ENCODE measurements at places on chromosomes 1 and 21.

DNA sequence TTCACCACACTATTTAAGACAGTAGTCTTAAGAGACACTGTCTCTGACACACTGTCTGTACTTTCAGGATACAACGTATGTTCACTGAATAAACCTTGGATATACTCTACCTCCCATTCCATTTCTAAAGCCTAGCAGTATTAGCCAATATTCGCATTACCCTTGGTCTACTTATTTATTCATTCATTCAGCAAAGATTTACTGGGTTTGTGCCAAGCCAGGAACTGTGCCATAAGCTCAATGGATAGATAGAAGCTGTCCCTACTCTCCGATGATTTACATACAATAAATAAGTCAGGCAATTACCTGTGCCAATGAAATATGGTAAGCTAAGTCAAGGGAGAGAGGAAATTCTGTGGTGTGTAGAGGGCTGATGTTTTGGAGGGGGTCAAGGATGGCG is 195.2 kb upstream of the RAB4A start:
- DNase-seq = no peak

DNA sequence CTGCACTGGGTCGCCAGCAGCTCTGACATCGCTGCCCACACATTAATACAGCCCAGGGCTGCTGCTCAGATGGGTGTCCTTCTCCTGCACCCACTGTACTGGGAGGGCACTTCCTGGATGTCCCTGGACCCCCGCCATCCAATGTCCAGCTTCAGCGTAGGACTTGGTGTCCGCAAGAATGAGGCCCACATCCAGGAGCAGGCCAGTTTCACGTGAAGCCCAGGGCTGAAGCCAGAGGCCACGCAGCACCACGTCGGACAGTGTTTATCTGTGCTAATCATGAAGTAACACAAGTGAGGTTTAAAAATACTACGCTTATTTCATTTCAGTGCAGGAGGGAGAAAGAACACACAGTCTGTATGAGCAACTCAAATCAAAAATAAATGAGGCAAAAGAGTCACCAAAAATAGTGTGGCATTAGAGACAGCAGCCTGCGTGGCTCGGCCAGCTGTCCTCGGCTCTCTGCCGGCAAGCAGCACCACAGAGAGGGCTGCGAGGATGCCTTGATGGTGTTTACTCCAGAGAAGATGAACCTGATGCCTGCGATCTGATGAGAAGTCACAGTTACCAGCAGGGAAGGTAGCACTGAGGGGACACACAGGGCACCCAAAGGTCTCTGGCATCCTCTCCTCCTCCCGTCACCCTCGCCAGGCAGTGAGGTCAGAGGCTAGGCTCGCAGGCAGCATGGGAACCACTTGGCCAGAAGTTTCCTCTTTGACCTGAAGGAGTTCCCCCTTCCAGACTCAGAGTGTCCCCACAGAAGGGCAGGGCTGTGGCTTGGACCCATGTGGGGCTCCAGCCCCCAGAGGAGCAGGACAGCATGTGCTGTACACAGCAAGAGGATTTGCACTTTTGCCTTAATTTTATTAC is 22.1 kb upstream of the NPHP4 start:
- DNase-seq = no peak

DNA sequence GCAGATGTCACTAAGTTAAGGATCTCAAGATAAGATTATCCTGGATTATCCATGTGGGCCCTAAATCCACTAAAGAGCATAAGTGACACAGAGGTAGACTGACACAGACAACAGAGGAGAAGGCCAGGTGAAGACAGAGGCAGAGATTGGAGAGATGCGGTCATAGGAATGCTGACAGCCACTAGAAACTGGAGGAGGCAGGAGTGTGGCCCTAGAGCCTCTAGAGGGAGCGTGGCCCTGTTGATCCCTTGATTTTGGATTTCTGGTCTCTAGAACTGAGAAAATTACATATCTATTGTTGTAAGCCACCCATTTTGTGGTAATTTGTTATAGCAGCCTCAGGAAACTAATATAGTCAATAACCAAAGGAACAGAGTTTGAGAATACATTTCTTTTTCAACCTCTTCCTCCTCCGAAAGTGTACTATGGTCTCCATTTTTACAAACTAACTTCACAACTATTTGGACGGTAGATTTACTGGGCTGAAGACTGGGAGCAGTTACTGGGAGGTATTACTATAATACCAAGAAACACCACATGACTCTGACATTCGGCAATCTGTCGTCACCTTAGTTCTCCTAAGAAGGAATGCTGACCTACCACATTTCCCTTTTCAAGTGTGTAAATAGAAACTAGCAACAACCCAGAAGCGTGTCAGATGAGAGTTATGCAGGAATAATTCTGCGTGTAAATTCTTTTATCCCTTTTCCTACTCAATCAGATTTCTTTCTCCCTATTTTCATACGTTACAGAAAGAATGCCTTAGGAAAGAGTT is 116.0 kb upstream of the ZNHIT6 start:
- DNase-seq = no peak

GRCh38 chr1:75984781-75985180 is 52.6 kb upstream of the ASB17 start:
- no peak for DNase-seq

DNA sequence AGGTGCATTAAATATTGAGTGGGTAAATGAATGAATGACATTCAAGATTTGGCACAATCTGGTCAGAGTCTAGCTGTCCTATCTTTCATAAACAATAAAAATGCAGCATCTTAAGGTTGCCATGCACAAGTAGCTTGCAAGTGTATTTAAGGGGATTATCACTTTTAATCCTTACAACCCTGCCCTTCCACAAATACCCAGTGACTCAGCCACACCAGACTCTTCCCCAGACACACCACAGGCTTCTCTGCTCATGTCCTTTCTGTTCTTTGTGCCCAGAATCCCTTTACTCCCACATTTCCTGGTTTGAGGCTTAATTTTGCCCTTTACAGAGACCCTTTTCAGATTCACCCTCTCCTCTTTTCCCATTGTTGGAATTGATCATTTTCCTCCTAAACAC is 59.8 kb downstream of the KIRREL1 start:
- no peak for DNase-seq

- no peak for DNase-seq
Measured at GRCh38 chr1:232149287-232150201, 480.4 kb downstream of the SIPA1L2 start.

All from stimulated activated CD4-positive, alpha-beta T cell treated with anti-CD3 and anti-CD28 coated beads, Interleukin-15, amount 100 ng/mL, for 48 hours (primary cell).